ENCODE measurements at places on chromosomes 2 and 18.

GRCh38 chr2:23828256-23828980 lies 98.5 kb downstream of the ATAD2B start:
- no peak for DNase-seq

GRCh38 chr2:242004223-242004901 lies 134.8 kb downstream of the RTP5 start:
- DNase-seq: no peak

DNA sequence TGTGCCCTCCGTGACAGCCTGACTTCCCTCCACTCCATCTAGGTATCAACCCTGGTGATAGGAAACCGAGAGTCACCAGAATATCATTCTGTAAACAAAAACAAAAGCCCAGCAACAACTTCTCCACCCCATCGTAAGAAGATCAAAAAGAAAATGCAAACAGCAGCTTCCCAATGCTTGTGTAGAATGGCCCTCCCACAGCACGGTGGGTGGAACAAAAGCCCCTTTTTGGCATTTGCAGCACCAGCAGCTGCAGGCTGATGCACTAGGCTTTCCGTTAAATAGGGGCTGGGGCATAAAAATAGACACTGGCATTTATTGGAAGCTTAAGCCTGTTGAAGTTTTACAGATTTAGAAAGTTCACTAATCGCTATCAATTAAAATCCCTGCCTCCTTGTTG lies 513.0 kb downstream of the GALR1 start:
- no peak for DNase-seq

GRCh38 chr2:166372046-166372445 lies 3.7 kb downstream of the SCN9A start:
- no peak for DNase-seq

DNA sequence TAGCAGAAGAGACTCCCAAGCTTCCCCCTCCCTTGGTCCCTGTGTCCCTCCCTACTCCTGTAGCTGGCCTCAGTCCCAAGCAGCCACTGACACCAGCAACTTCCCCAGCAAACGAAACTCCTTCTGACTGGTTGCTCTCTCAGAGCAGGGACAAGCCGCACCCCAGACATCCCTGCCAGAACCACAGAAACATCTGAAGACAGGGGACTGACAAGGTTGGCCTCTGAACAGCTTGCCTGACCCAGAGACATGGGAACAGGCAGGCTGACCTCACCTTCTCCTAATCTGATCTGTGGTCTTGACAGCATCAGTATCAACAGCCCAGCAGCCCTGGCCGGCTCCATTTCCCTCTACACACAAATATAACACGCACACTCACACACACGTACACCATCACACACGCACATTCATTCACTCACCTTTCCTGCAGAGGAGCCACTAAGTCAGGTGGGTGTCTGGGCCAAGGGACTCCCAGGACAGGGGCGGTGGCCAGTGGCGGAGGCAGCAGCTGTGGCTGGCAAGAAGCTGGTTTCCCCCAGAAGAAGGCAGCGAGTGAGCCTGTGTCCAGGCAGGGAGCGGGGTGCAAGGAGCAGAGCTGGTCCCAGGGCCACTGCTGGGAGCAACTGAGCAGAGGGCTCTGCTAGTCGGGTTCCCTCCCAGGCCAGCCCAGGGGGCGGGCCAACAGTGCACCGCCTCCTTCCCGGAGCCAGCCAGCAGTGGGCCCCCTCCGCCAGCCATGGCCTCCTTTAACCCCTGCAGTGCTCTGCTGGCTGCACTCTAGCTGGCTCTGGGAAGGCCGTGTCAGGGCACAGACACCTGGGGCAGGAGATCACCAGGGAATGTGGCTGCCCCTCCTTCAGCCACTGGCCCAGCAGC lies 59.1 kb downstream of the TNS1 start:
- DNase-seq: no peak

DNA sequence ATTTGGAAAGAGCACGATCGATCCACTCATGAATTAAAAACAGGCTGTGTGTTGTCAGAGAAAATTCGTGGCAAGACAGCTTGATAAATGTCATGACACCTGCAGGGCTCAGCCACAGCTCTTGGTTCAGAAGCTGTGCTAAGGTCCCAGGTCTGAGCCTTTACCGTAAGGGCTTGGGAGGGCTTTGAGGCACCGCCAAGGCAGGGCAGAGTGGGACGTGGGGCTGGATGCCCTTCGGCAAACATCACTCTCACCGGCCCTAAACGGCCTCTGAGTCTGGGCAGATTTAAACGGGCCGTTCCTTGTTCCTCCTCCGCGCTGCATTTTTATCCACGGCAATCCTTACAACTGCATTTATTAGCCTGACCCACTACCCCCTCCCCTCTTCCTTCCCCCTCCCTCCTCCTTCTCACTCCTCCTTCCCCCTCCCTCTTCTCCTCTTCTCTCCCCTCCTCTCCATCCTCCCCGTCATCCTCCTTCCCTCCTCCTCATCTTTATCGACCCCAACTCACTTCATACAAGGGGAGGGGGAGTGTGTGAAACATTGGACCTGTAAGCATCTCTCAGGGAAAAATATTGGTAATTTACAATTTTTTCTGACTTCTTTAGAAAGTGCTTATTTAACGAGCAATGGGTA lies 33.9 kb downstream of the MBP start:
- DNase-seq: no peak

- no peak for DNase-seq
Measured at GRCh38 chr2:223681125-223681524, 79.0 kb upstream of the SCG2 start.

DNA sequence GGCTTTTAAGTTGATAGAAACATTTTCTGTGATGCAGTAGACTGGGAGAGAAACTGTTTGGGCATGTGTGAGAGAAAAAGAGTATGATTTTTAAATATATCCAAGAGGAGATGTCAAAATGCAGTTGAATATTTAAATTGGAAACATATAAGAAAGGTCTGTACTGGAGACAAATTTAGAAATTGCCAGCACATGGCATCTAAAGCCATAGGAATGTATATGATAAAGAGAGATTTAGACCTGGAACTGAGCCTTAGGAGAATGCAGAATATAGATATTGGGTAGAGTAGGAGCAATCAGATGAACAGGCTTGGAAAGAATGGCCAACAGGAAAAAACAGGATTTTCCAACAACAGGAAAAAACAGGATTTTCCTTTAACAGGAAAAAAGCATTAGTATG lies 680.8 kb downstream of the MBD2 start:
- no peak for DNase-seq

- peak; percentile 19 for DNase-seq
Measured at GRCh38 chr2:174124181-174124580, 124.2 kb downstream of the OLA1 start.

DNA sequence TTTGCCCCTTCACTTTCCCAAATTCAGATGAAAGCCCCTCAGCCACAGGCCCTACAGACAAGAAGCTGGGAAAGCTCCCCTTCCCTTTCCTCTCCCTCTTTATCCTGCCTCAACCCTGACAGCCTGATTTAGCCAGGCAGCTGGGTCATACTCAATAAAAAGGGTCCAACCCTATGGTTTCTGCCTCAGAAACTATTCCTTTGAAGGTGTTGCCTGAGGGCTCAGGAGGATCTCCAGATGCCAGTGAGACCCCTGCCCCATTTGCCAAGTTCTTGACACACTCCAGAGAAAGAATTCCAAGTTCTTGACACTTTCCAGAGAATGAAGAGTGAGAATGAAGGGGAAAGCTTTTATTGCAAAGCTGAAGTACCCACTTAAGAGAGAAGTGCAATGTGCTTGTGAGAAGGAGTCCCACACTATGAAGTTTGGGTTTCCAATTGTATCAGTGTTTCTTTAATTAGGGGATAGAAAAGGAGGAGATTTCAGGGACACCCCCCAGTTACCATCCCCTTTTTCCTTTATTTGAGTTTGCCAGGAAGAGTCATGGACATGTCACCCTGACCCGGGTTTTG lies 576.2 kb downstream of the METTL4 start:
- no peak for DNase-seq

GRCh38 chr18:8942021-8942908 lies 160.2 kb upstream of the NDUFV2 start:
- no peak for DNase-seq

DNA sequence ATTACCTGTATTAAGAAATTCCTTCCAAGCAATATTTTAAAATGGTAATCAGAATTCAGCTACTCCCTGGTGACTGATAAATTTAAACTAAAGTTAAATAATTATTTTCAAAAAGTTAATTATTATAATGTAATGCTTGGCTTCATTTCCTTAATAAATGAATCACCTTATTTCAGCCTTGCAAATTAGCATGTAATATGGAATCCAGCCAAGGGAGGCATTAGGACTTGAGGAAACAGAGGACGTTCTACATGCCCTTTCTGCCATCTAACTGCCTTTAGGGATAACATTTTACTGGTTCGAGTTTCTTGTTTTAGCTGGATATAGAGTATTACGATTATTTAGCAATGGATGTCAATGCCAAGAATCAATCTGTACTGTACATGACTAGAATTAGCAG lies 636.3 kb downstream of the TSN start:
- no peak for DNase-seq

GRCh38 chr2:10478916-10479315 lies 30.8 kb upstream of the ODC1 start:
- no peak for DNase-seq

DNA sequence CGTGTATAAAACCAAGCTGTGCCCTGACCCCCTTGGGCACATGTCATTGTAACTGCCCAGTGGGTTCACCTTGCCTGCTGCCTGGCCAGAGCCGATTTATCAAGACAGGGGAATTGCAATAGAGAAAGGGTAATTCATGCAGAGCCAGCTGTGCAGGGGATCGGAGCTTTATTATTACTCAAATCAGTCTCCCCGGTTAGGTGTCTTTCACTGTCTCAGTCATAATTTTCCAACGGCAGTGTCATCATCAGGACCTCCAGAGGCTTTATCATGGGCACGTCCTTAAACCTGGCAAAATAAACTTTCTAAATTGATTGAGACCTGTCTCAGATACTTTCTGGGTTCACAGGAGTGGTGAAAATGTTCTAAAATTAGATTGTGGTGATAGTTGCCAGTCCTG lies 29.6 kb upstream of the PGAP1 start:
- no peak for DNase-seq

DNA sequence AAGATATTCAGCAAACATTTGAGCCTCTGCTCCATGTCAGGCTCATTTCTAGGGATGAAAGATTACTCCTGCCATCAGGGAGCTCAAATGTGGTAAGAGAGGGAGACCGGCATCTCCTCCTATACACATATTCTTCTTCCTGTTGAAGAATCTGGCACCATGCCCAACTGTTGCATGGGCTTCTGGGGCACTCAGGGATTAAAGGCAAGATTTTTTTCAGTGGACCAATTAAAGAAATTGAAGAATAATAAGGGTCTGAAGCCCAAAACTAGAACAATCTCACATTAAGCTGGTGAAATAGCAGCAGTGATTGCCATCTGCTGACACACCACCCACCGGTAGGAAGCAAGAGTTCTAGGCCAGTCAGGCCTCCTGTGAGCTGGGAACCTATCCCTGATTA lies 145.4 kb upstream of the LYPD6 start:
- no peak for DNase-seq

DNA sequence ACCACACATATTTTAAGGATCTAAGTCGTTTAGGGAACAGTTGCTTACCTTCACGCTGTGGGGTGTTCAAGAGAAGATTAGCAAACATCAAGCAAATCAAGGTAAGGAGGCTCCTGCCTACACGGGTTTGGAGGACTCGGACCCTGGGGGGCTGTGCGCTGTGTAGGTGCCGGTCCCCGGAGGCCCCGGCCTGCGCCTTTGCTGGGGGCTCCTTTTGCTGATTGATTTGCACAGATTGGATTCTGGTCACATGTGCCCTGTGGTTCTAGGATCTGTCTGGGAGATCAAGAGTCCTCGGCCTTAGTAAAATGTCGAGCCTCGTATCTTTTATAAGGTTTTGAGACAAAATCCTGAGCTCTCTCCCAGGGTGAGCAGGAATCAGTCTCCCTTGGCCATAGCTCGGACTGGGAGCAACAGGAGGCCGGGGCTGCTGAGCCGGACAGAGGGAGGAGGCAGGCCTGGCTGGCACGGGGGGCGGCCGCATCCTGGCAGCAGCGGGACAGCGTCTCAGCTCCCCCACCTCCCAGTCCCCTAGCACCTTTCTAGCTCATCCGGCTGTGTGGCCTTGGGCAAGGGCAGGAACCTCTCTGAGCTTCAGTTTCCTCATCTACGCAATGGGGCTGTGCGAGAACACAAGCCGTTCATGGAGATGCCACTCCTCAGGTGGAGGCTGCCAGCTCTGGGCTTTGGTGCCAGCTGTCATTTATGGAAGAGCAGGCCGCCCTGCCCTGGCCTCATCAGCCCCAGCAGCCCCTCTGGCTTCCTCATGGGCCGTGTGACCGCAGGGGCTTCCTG lies 147.2 kb downstream of the MBP start:
- DNase-seq: no peak

- DNase-seq: no peak
Measured at GRCh38 chr18:54952026-54952425, 7.2 kb downstream of the CCDC68 start.

GRCh38 chr2:48356701-48357325 lies 173.1 kb upstream of the STON1 start:
- DNase-seq: no peak

DNA sequence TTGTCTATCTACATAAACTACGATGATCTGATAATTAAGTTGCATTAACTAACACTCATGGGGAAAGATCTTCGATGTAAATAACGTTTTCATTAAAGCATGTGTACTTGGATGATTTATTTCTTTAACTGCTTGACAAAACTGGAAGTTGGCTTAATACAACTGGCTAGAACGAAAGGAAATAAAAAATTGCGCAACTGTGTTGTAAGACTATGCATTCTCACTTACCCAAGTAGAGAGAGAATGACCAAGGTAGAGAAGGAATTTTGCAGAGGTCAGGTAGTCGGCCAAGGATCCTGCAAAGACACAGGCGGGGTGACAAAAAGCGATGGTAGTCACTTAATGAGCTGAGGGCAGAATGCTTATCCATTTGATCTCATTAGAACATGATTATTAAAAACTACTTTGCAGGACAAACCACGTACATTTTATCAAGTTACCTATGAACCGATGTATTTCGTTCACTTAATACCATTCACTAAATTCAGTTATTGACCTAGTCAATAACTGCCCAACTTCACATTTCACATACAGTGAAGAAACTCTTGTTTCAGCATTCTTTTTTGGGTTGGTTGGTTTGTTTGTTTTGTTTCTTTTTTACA lies 900 bp downstream of the SLC40A1 start:
- DNase-seq: no peak

GRCh38 chr2:8535821-8536685 lies 145.8 kb upstream of the ID2 start:
- DNase-seq: no peak

- no peak for DNase-seq
Measured at GRCh38 chr2:233331536-233331935, 22.8 kb upstream of the DGKD start.

- DNase-seq: no peak
Measured at GRCh38 chr2:104473546-104473945, 380.4 kb upstream of the POU3F3 start.

DNA sequence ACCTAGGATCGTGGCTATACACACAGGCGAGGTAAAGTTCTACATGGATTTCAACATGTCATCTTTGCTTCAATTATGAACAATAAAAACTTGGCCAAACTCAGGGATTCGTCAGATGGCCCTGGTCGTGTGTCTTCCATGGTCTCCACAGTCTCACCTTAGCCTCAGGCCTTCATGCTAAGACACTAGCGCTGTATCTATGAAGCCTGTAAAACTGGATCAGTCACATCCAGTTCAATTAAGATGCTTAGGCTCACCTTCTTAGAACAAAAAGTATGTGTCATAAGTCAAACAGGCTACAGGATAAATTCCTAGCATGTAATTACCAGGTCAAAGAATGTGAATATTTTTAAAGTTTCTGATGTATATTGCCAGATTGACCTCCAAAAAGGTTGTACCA lies 113.7 kb upstream of the NRP2 start:
- DNase-seq: no peak

- no peak for DNase-seq
Measured at GRCh38 chr18:9517869-9518268, 42.6 kb downstream of the RALBP1 start.

All from NCI-H2107 (cell line).